ENCODE measurements at places on chromosomes 11 and 22. TPM values are rescaled to one million over a fixed set of nuclear protein-coding genes. Genes with fewer than 3 reads are reported as not detected.

IGLL1 gene
- total RNA-seq: not detected

ELMOD1 gene
- under 0.01 TPM for total RNA-seq

RASD2 gene
- not detected for total RNA-seq

TSPAN18 gene
- not detected for total RNA-seq

NOX4 gene
- 0.37 TPM for total RNA-seq

MIOX gene
- not detected for total RNA-seq

All from subcutaneous preadipocyte (primary cell).